ENCODE measurements at places on chromosomes 6 and 20. TPM values are rescaled to one million over a fixed set of nuclear protein-coding genes. Genes with fewer than 3 reads are reported as not detected.

GRCh38 chr6:75213732-75214131 lies 7.9 kb upstream of the COL12A1 start:
- peaks cover 8% of the 10 kb centered on the region for H3K27me3 ChIP-seq
- H3K4me1 ChIP-seq, result peaks cover 10% of the 10 kb centered on the region
- H3K27ac ChIP-seq, result no peak overlapping the region
- no peaks in the 10 kb centered on the region for H3K36me3 ChIP-seq

- H3K4me1 ChIP-seq, result no peaks in the 10 kb centered on the region
- no peak overlapping the region for H3K27ac ChIP-seq
- no peaks in the 10 kb centered on the region for H3K36me3 ChIP-seq
- DNase-seq, result no peak
These were observed 606.6 kb downstream of the MAFB start for GRCh38 chr20:40082436-40082835.

GRCh38 chr20:50799176-50799889 lies 4.5 kb downstream of the BCAS4 start:
- no peak overlapping the region for H3K27ac ChIP-seq
- no peaks in the 10 kb centered on the region for H3K27me3 ChIP-seq
- no peaks in the 10 kb centered on the region for H3K4me1 ChIP-seq
- no peak overlapping the region for H3K4me3 ChIP-seq
- H3K36me3 ChIP-seq, result no peaks in the 10 kb centered on the region

DNMT3B gene
- total RNA-seq, result 2.0 TPM

- H3K27ac ChIP-seq, result peak overlapping the region; percentile 61
- no peak overlapping the region for H3K4me3 ChIP-seq
- H3K4me1 ChIP-seq, result peaks cover 8% of the 10 kb centered on the region
- H3K36me3 ChIP-seq, result peaks cover 59% of the 10 kb centered on the region
- DNase-seq, result no peak
These were observed 54.7 kb downstream of the PYGB start for GRCh38 chr20:25302596-25302995.

DNA sequence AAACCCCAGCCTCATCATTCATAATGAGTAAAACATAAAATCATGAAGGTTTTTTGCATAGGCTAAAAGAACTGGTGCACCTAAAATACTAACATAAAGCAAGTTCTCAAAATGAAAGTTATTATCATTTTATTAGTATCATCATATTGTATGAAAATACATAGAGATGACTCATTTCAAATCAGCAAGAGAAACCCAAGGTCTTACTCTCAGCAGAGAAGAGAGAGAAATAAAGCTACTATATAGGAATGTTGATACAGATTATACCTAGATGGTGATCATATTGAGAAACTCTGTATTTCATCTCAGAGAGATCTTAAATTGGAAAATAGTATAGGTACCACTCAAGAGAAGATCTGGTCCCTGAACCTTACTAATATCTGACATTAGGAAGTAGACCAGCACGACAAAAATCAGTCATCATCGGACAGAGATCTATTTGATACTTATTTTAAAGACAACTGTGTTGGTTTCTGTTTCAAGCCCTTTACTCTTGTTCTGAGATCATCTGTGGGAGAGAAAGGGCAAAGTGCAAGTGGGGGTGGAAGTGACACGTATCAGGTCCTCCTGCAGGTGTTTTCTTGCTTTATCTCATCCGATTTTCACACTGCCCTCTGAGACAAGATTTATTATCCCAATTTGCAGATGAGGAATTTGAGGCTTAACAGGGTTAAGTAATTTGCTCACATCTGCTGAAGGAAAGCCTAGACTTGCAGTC lies 532.3 kb downstream of the MAFB start:
- no peak overlapping the region for H3K4me3 ChIP-seq
- no peak for DNase-seq
- no peaks in the 10 kb centered on the region for H3K4me1 ChIP-seq
- no peak overlapping the region for H3K27ac ChIP-seq

DNA sequence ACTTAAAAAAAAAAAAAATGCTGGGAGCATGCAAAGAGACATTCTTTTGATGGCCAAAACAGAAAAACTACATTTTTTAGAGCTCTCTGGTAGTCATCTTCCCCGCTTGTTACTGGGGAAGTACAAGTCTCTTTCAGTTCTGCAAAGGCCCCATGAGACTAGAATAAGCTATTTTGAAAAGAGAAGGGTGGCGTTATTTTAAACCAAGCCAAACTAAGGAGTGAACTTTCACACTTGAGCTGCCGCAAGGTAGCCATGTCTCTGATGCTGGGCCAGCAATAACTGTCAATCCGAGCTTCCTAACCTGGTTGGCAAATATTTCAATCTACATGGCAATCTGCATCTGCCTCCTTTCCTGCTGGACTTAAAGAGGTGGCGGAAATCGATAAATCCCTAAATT lies 96.7 kb downstream of the L3MBTL3 start:
- H3K4me3 ChIP-seq, result no peak overlapping the region
- no peak overlapping the region for H3K27ac ChIP-seq
- no peaks in the 10 kb centered on the region for H3K27me3 ChIP-seq
- no peaks in the 10 kb centered on the region for H3K4me1 ChIP-seq
- H3K36me3 ChIP-seq, result no peaks in the 10 kb centered on the region
- DNase-seq, result no peak

All from MCF 10A (cell line).